Parietal lobe (tissue), 2 donors: ENCODE measurements at places on chromosomes 7 and 10. TPM values are rescaled to one million over a fixed set of nuclear protein-coding genes. Genes with fewer than 3 reads are reported as not detected.

Gene AUTS2
- total RNA-seq = 383 TPM

Gene NPY4R2
- 0.31 TPM for total RNA-seq

Gene ADARB2
- total RNA-seq = 8.8 TPM

Gene EPHA1
- total RNA-seq = not detected

Gene BLNK
- 1.3 TPM for total RNA-seq

Gene NPTX2
- 9.7 TPM for total RNA-seq

Gene GPR26
- total RNA-seq = 2.8 TPM

Gene KCNMA1
- 120 TPM for total RNA-seq
